ENCODE measurements at places on chromosomes 7 and 10.

DNA sequence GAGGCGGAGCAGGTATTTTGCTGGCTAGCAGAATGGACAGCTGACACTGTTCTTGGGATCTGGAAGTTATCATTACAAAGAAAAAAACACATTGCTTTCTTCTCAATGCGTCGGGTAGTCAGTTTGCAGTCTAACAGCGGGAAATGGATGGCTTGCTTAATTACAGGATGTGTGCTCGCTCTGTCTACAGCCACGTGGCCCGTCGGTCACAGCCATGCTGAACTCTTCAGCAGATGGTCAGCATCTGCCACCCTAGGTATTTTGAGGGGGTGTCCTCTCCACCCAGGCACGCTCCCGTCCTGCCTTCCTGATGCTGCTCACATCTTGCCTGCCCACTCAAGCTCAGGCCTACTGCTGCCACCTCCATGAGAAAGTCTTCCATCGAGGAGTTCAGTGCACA, 20.4 kb upstream of the INMT start:
- DNase-seq, result no peak

GRCh38 chr10:93838278-93838677, 55.5 kb upstream of the SLC35G1 start:
- DNase-seq, result no peak

DNA sequence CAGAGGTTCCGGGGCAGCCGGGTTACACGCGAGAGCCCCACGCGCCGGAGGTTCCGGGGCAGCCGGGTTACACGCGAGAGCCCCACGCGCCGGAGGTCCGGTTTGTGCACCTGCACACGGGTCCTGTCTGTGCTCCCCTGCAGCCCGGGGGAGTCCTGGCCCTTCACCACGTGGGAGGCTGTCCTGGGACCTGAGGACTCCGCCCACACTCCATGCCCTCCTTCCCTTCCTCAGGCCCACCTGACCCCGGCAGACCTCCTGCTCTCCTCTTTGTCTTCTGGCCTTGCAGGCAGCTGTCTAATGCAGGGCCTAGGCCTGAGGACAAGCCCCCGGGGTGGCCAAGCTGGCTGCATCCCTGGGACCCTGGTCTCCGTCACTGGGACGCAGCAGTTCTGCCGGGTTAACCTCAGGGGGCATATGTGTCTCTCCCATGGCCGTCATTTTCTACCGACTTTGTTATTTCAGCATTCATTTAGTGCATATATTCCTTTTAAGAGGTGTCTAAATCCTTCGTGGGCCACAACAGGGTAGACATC, 374.6 kb downstream of the DNAJB6 start:
- DNase-seq, result no peak

DNA sequence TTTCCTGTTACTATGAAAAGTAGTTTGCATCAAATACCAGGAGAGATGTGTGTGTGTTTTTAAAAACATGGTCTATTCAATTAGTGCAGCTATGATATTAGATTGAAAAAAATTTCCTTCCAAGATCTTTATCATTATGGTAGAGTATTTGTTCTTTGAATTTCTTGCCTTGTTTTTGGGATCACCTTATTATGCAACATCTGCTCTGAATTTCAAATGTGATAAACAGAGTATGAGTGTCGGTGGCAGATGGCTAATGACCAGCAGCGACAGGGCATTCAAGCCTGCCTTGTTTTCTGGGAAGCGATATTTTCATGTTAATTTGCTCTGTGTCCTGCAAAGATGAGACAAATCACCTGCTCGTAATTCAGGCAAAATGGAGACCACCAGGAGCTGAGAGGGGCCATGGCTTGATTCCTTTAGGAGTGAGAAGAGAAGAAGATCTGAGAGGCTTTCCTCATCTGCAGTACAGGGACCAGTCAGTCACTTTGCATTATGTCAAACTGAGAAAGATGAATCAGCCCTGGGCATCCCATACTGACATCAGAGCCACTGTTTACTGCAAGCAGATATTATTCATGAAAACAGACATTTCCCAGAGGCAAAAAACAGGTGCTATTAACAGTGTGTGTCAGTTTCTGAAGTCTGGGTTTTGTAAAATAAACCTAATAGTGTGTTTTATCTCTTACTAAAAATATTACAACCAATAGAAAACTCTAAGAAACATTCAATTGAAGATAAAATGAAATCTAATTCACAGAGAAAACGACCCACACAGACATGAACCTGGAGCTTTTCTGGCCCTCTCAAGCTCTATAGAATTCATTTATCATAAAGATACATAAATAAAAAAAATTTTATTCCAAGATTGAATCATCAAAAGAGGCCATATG, 67.6 kb downstream of the CDK6 start:
- no peak for DNase-seq

GRCh38 chr7:150845421-150845861, 6.9 kb upstream of the AOC1 start:
- no peak for DNase-seq

DNA sequence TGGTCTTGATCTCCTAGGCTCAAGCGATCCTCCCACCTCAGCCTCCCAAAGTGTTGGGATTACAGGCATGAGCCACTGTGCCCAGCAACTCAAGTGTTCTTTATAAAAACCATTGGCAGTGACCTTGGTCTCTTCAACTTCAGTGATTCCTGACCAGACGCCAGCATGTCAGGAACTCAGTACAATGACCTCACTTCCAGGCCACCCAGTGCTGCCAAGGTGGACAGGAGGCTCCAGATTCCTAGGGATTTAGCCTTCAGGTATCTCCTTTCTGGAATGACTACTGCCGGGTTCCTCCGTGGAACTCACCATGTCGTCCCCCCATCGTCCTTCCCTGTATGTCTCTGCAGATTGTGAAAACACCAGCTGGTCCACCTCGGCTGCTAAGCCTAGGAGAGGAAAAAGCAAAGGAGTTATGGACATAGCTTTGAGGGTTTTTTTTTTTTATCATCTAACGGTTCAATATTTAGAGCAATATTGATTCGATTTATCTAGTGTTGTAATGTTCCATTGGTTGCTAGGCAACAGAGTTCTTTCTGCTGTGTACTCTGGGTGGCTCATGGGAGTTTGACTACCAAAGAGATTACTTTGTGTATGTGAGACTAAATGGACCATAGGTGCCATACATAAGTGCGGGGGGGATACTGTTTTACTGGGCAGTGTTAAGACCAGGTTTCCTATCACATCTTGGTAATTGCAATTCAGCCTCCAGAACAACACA, 425.8 kb upstream of the AUTS2 start:
- no peak for DNase-seq

DNA sequence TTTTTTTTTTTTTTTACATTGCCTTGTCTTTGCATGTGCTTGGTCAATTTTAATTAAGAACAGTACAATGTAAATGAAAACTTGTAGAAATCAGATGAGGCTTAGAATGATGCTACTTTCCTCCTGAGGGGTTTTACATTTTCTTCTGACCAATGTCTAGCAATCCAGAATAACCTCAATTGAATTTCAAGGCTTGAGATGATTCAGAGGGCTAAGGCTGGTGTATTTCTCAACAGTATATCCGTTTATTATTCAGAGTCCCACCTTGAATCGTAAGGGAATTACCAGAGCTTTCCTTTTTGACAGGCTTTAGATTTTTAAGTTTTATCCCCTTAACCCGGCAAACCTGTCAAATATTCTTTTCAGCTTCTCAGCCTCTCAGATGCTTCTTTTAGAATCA, 231.2 kb upstream of the STK17A start:
- no peak for DNase-seq

DNA sequence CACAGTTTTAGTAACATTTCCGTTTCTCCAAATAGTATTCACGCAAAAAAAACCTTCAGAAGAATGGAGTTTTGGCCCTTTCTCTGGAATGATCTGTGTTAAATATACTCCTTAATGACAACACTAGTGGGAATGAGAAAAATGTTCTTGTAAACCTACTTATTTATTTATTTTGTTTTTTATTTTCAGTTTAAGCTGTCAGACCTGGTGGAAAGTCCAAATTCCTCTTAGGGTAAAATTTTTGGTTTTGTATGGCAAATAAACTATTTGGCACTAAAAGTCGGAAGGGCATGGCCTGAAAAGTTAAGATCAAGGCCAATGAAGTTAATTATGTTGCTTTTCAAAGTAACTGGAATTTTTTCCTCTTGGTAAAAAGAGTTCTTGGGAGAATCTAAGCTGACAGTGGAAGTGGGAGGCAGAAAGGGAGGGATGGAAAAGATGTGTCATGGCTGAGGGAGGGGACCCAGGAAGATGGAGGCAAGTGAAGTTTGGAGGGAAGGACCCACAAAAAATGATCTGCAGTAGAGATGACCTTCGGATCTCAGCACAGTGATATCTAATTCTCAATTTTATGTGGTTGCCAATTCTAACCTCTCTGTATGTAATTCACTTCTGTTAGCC, 33.5 kb upstream of the VPS41 start:
- no peak for DNase-seq

- DNase-seq, result no peak
Measured at GRCh38 chr7:120992965-120993494, 4.5 kb downstream of the CPED1 start.

GRCh38 chr7:4606797-4607196, 75.3 kb upstream of the FOXK1 start:
- DNase-seq, result no peak

DNA sequence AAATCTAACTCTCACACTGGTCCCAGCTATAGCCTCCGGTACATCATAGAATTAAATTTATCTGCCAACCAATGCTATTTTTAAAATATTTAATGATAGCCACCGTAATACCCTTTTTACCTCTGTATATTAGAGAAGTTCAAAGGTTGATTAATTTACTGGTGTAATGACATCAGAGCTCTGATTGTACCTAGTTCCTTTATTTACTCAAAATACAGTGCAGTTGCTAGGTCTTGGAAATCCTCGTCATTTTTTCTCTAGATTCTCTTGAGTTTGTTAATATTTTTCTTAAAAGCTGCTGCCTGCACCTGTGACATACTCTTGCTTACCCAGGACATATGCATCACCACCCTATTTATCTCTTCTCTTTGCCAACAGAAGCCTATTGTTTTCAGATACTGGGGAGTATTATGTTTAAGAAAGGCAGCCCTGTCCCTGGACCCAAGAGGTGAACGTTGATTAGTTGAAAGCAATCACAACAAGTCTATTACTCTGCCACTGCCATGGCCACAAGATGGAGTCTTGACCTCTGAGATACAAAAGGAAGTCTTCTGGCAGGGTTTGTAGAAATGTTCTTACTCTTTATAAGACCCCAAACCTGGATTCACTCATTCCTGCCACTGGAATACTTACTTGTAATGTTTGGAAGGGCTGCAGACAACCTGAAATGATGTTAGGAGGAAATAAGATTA, 25.6 kb upstream of the TMEM26 start:
- no peak for DNase-seq

GRCh38 chr7:38274486-38274885, 1.1 kb upstream of the TARP start:
- no peak for DNase-seq

- no peak for DNase-seq
Measured at GRCh38 chr10:69505636-69506318, 54.5 kb downstream of the TSPAN15 start.

DNA sequence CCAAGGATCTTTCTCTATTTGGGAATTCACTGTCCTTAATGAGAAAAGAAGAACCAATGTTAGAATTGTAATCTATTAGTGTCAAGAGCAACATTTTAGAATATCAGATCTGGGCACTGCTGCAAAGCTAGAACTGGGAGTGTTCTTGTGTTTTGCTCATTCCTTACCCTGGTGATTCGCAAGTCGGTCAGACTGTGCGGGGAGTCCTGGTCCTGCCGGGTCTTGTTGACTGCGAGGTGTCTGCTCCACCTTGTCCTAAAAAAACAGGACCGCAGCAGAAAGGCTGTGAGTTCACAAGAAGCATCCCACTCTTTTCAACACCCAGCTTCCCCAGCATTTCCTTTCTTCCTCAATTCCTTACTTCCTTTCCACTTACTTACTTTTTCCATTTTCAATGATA, 79.0 kb downstream of the GRB10 start:
- DNase-seq, result no peak

DNA sequence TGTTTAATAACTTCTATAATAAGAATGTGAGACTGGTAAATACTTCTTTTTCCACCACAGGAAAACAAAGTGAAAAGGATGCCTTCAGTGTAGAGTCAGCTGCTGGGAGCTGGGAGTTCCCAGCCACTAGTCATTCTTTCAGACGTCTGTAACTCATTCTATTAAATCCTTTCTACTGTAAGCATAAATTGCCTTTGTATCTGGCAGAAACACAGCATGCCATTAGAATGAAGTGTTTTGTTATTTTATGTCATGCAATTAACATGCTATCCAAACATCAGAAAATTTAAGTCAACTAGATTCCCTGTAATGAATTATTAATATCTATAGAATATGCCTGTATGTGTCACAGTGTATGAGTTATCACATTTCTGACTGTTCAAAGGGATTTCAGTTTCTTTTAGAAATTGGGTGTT, 14.3 kb downstream of the BPGM start:
- no peak for DNase-seq

GRCh38 chr10:76504823-76505222, 1073.4 kb downstream of the LRMDA start:
- DNase-seq, result no peak

GRCh38 chr7:5626498-5626897, 155.0 kb downstream of the RNF216 start:
- no peak for DNase-seq

DNA sequence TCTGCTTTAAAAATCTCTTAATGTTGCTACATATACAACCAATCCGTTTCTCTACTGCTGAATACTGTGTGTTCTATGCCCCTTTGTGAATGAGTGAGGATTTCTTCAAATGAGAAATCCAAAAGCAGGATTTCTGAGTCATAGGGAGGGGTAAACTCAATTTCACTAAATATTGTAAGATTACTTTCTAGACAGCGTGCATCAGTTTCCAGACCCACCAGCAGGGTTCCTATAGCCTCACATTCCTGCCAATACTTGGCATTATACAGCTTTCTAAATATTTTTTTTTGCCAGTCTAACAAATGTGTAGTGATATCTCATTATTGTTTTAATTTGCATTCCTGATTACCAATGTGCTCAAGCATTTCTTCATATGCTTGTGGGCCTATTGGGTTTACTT, 35.5 kb downstream of the GPR158 start:
- no peak for DNase-seq

GRCh38 chr7:104652865-104653264, 324.5 kb downstream of the LHFPL3 start:
- DNase-seq, result no peak

- DNase-seq, result no peak
Measured at GRCh38 chr7:150515248-150516147, 826 bp downstream of the GIMAP7 start.

- DNase-seq, result no peak
Measured at GRCh38 chr7:133668296-133669060, 415.6 kb downstream of the EXOC4 start.
